ENCODE measurements at places on chromosomes 1 and 21.

DNA sequence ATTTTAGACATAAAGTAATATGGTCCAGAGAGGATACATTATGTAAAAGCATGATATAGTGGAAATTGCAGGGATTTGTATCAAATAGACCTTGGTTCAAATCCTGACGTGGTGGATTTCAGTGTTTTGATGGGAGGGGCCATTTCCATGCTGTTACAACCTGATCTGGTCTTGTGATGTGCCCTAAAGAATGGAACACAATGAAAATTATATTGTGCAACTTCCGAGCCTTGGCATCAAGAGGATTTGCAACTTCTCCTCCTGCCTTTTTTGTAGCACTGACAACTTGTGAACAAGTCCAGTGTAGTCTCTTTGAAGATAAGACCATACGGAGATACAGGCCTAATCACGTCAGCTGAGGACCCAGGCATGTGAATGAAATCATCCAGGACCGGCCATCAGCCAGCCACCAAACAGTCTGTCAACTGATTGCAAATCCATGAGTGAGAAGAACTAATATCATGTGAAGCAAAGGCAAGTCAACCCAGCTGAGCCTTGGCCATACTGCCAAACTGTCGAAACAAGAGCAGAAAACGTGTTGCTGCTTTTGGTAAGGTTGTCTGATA, 412.1 kb downstream of the DPYD start:
- H3K27ac ChIP-seq: no peak overlapping the region
- H3K4me3 ChIP-seq: no peak overlapping the region
- no peaks in the 10 kb centered on the region for H3K36me3 ChIP-seq
- DNase-seq: no peak
- H3K4me1 ChIP-seq: no peaks in the 10 kb centered on the region
- no peaks in the 10 kb centered on the region for H3K27me3 ChIP-seq

DNA sequence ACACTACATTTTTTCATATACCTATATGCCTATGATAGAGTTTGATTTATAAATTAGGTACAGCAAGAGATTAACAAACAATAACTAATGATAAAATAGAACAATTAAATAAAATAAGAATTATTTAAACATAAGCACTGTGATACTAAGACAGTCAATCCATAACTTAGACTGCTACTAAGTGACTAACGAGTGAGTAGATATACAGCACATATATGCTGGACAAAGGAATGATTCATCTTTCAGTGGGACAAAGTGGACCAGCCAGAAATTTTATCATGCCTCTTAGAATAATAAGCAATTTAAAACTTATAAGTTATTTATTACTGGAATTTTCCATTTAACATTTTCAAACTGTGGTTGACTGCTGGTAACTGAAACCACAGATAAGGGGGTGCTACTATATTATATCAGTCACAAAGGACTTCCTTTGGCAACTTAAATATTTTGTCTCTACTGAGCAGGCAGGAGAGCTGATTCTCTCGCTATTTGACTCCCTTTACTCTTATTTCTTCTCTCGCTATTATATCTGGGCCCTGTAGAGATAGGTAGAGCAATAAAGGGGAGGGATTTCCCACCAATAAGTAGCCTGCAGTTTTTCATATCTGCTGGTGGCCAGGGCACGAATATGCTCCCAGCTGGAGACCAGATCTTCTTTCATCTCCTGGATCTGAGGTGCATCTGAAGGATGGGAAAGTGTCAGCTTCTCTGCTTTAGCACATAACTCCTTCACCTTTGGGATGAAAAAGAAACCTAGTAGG, 10.8 kb downstream of the SPTA1 start:
- H3K27me3 ChIP-seq: no peaks in the 10 kb centered on the region
- no peaks in the 10 kb centered on the region for H3K4me1 ChIP-seq
- no peaks in the 10 kb centered on the region for H3K36me3 ChIP-seq
- H3K4me3 ChIP-seq: no peak overlapping the region
- DNase-seq: no peak
- H3K27ac ChIP-seq: no peak overlapping the region

- no peaks in the 10 kb centered on the region for H3K4me1 ChIP-seq
- H3K36me3 ChIP-seq: no peaks in the 10 kb centered on the region
- H3K27me3 ChIP-seq: no peaks in the 10 kb centered on the region
- H3K4me3 ChIP-seq: no peak overlapping the region
- DNase-seq: no peak
- no peak overlapping the region for H3K27ac ChIP-seq
These were observed 77.8 kb downstream of the KIF1B start for GRCh38 chr1:10288029-10288615.

DNA sequence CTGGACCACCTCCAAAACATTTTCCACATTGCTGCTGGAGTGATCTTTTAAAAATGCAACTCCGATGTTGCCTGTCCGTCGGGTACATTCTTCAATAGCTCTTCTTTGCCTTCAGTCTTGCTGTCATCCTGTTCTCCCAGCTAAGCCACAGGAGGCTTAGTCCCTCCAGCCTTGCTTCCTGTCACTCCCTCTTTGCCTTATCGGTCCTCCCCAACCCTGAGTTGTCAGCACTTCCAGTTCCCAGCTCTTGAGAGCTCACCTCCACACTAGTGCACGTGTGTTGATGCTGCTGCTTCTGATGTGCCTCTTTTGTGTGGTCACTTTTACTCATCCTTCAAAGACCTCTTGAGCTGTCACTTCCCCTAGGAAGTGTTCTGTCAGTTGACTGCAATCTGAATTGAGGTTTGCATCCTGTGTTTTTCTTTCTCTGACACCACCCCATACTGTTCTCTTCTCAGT, 15.3 kb downstream of the UCK2 start:
- peaks cover 7% of the 10 kb centered on the region for H3K4me1 ChIP-seq
- no peak overlapping the region for H3K4me3 ChIP-seq
- no peak overlapping the region for H3K27ac ChIP-seq
- no peaks in the 10 kb centered on the region for H3K36me3 ChIP-seq
- no peaks in the 10 kb centered on the region for H3K27me3 ChIP-seq
- no peak for DNase-seq

DNA sequence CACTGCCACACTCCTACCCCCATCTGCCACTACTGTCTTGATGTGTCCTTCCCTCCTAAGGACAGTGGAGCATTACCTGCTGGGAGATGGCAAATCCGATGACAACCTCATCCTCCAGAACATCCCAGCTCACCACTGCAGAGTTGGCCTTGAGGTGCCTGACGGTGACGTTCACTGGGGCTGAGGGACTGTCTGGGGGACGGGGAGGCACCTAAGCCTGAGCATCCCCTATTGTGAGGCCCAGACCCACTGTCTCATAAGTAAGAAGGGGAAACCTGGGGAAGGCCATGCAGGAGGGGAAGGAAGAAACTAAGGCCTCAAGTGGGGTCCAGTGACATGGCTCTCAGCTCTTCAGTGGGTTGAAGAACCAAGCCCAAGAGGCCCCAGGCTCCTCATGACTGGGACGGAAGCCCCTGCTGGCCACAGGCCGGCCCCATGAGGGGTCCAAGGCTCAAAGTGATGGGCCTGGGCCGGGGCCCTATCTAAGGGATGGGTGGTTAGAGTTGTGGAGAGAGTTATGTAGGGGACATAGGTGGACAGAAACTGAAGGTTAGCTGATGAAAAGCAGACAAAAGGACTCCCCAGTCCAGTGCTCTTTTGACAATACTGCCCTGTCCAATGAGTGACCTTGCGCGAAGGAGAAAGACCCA, 1.8 kb downstream of the FNDC5 start:
- DNase-seq: no peak
- no peak overlapping the region for H3K27ac ChIP-seq
- peaks cover 21% of the 10 kb centered on the region for H3K27me3 ChIP-seq
- no peak overlapping the region for H3K4me3 ChIP-seq
- H3K4me1 ChIP-seq: peaks cover 6% of the 10 kb centered on the region
- H3K36me3 ChIP-seq: no peaks in the 10 kb centered on the region

Data from iPS DF 6.9 (cell line).